CMK (cell line): ENCODE measurements at places on chromosomes 13 and 19.

- DNase-seq = no peak
Measured at GRCh38 chr19:28898249-28898648, 314.7 kb downstream of the UQCRFS1 start.

GRCh38 chr19:954672-955494 is 29.0 kb downstream of the ARID3A start:
- DNase-seq = no peak

DNA sequence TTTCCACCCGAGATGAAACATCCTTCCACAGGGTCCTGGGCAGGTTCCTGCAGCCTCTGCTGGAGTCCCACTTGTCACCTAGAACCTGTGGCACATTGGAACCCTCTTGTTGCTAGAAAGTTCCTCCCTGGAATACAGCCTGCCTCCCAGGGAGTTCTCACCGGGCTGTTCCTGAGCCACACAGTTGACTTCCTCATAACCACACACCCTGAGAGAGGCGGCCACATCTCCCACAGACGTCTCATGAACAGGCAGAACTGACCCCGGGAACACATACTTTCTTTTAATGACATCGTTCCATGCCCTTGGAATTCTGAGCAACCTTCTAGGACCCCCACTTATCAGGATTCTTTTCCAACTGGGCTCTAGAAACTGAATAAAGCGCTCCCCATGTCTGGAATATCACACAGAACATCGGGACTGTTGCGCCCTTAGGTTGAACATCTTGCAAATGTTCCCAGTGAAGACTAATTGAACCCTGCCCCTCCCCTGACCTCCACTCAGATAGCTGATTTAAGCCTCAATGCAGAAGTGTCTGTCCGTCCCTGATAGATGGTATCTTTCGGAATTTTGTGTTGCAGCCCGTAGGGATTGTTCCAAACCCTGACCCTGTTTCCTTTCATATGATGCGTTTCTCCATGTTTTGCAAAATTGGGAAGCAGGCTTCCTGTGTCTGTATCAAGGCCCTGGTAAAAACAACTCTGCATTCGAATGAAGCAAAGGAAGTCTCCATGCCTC is 91.1 kb downstream of the RAB20 start:
- DNase-seq = peak; percentile 35

GRCh38 chr13:104976986-104977385 is 1558.5 kb downstream of the EFNB2 start:
- DNase-seq = no peak

GRCh38 chr19:55620410-55621204 is 3.8 kb downstream of the ZNF784 start:
- DNase-seq = no peak

DNA sequence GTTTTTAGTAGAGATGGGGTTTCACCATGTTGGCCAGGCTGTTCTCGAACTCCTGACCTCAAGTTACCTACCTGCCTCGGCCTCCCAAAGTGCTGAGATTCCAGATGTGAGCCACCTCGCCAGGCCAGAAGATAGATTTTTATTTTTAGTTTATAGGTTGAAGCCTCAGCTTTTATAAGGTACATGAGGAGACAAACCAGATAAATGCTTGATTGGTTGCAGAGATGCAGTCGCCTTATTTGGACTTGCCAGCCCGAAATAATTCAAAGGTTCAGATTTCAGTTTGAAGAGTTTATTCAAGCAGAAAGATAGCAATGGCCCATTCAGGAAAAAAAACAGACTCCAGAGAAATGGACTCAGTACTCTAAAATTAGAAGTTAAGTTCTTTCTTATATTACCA is 3.1 kb downstream of the ZNF69 start:
- no peak for DNase-seq

DNA sequence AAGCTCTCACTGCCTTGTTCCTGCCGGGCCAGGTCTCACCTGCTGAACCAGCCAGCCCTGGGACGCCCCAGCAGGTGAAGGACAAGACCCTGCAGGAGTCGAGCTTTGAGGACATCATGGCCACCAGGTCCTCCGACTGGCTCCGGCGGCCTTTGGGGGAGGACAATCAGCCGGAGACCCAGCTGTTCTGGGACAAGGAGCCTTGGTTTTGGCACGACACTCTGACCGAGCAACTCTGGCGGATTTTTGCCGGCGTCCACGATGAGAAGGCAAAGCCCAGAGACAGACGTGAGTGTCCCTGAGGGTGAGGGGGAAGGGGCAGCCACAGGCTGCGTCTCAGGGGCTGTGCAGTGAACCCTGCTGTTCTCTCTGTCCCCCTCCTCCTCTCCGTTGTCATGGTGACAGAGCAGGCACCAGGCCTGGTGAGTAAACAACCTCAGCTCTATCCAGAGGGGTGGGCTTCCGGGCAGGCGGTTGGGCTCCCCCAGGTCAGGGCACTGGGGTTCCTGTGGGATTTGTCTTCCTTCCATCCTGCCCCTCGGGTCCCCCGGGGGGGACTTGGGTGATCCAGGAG is 9.7 kb downstream of the TLE6 start:
- no peak for DNase-seq

- DNase-seq = no peak
Measured at GRCh38 chr19:23259961-23260360, 9.8 kb upstream of the ZNF724 start.

- no peak for DNase-seq
Measured at GRCh38 chr13:113091891-113092775, 13.5 kb upstream of the F7 start.

GRCh38 chr19:10830931-10831779 is 4.9 kb downstream of the TMED1 start:
- DNase-seq = no peak

- DNase-seq = no peak
Measured at GRCh38 chr13:109834973-109835720, 48.8 kb upstream of the IRS2 start.

DNA sequence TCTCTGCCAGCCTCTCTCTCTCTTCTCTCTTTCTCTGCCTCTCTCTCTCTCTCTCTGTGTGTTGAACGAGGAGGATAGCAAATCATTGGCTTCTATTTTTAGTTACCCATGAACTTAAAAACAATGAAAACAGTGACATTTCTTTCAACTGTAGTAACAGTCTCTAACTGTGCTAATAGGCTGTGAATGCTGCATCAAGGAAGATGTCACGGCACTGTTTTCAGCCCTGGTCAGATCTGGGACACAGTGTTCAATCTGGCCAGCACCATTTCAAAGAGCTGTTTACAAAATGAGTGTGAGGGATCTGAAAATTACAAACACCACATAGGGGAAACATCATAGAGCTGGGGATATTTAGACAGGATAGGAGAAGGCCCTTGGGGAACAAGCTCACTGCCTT is 717.0 kb downstream of the FGF9 start:
- no peak for DNase-seq

DNA sequence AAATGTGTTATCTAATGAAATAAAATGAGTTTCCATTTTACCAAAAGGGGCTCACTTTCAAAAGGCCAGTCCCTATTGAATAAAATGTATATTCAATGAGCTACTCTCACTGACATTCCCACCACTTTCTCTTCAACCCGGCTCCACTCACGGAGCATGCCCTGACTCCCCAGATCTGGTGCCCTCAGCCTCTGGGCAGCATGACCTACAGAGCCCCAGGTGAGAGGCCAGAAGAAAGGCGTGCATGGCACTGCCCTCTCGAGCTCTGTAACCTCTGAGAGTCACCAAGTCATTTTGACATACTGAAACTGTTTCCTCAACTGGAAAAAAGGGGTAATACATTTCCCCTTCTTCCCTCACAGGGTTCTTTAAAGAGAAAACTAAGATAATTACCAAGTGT is 25.2 kb upstream of the SIAH3 start:
- DNase-seq = no peak

- no peak for DNase-seq
Measured at GRCh38 chr19:47503130-47503825, 11.6 kb downstream of the NAPA start.

- DNase-seq = no peak
Measured at GRCh38 chr13:87344176-87344575, 327.0 kb upstream of the SLITRK5 start.

DNA sequence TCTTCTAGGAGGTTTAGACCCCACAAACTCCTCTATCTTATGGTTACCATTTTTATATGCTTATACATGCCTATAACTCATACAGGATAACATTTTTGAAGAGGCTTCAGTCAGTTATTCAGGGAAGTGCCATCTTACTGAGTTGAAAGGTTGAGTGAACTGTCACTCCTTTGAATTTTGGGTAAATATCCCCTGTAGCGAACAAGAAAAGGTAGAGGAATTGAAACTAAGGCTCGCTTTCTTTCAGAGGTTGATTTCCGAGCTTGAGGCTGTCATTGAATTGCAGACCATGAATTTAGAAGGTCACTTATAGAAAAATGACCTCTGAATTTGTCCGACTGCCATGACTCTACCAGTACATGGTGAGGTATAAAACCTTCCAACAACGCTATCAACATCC is 35.1 kb downstream of the MICU2 start:
- DNase-seq = no peak

- DNase-seq = peak; percentile 41
Measured at GRCh38 chr19:38617764-38618589, at the start of gene MAP4K1. TSS of gene MAP4K1 (minus strand) at chr19:38617953. CDS start at chr19:38617895, 58 bp downstream.

- no peak for DNase-seq
Measured at GRCh38 chr19:44344255-44344654, 12.2 kb downstream of the ZNF112 start.

- no peak for DNase-seq
Measured at GRCh38 chr19:15199661-15200552, 888 bp downstream of the NOTCH3 start.

DNA sequence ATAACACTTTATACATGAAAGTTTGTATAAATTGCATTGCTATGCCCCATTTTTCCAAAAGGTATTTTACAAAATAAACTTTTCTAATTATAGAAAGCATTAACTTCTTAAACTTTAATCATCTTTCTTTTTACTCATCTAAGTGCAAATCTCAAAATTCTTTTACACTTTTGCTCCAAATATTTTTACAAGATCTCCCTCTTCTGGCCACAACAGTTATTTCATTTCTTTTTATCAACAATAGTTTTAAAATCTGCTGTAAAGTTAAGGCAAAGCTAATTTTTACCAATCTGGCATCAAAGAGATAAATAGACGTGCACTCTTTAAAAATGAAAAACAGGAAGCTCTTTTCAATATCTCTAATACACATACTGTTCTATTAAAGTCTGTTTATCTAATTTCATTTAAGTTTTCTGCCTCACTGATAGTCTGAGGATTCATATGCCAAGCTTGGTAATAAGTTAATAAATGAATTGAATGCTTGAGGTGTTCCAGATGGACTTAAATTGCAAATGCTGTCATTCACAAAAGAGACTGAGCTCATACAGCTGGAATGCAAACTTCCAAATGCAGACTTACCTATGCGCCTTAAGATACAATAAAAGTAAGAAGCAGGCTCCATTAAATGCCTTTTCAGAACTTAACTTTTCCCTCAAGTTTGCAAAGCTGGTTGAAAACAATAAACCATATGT is 583.0 kb upstream of the ATXN8OS start:
- no peak for DNase-seq

DNA sequence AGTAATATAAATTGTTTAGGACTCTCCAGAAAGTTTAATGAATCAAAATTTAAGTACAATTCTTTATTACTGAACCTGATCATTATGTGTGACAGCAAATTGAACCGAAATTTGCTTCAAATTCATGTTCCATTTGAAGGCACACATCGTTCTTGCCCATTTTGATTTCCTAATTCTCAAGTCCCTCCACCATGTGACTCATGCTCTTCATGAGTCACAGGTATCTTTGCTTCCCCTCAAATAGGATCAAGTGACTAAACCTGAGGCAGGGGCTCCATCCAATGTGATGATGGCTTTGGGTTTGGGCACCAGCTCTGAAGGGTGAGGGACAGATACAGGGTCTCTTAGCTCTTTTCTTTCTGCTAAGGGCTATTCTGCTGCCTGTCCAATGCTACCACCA is 86.1 kb downstream of the THSD1 start:
- no peak for DNase-seq

- DNase-seq = no peak
Measured at GRCh38 chr13:77351315-77351714, 24.4 kb upstream of the MYCBP2 start.

DNA sequence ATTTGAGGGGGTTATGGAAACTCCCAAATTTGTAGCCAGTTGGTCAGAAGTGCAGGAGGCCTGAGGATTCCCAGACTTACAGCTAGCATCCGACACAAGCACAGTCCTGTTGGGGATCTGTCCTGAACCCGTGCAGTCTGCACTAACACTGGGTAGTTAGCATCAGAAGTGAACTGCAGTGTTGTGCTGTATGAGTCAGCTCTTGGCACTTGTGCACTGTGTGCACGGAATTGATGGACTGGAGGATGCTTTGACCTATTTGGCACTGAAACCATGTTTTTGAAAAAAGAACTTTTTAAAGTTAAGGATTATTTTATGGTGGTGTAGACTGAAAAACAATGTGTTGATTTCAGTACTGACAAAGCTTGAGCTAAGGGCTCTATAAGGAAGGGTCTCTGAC is 279.0 kb downstream of the NHLRC3 start:
- DNase-seq = no peak

DNA sequence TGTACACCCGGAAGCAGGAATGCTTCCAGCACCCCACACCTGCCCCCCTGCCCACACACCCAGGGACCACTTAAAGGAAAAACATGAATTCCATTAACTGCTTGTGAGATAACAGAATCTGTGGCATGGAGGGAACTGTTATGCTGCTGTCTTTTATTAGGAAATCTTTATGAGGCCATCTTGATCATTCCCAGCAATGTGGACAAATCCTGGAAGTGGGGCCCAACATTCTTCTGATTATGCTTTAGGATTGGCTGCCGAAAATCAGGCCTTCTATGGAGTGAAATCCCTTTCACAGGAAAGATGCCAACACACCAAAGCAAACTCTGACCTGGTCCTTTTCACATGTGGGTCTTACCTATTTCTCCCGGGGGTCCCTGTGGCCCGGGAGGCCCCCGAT is 114.5 kb downstream of the COL4A1 start:
- no peak for DNase-seq

DNA sequence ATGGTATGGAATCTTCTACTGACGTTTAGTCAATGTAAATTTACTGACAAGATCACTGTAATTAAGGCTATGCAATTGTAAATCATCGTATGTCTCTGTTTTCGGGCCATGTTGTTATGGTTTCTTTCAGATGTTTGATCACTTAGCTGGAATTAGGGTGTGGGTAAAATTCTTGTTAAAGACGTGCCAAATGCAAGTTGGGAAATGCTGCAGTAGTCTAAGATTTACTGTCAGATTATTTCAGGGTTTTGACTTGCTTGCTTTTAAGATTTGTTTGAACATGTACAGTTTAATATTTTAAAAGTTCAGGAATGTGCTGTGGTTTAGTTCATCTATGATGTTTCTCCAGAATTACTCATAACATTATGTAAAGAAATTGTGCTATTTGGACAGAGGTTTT is 10.8 kb downstream of the NDFIP2 start:
- DNase-seq = no peak

- DNase-seq = no peak
Measured at GRCh38 chr19:52658595-52658994, 20.4 kb upstream of the ZNF83 start.

GRCh38 chr19:33458807-33459206 is 62.8 kb downstream of the PEPD start:
- no peak for DNase-seq

DNA sequence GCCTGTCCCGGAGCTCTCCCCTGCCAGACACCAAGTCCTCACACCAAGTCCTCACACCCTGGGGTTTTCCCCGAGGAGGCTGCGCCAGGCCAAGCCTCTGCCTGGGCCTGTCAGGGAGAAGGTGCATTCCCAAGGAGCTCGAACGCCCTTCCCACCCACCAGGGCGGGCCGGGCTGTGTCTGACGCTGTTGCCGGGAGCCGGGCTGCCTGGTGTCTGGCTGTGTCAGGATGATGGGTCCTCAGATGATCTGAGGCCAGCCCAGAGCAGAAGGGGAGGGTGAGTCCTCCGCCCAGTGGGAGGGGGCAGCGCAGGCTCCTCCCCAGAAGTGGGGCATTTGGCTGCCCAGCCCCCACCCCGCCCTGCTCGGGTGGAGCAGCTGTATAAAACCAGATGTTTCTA is 2.3 kb upstream of the HAS1 start:
- no peak for DNase-seq
